ENCODE measurements at places on chromosomes 12 and 14.

DNA sequence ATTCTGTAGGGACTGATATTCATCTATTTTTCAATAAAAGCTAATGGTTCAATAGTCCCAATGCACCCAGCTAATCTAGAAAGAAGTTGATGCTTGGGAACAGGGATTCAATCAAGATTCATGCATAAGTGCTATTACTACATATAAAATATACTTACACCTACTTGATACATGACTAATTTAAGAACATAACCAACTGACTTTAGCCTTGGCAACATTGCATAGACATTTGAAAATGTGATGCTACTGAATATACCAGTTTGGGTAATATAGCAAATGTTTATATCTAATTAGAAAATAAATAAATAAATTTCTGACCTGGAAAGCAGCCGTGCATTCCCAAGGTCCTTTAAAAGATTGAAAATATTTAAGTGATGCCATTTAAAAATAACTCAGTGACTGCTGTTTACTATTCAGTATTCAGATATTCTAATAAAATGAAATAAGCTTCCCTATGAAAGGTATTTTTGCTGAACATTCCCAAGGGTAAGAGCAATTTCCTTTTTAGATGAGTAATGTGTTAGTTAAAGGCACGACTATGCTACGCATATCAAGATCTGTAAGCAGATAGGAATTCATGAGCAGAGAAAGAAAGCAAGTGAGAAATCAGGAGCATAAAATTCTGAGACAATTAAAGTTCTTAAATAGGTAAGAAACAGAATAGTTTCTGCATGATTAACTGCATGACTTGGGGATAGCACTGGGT, 160.6 kb upstream of the SYT1 start:
- DNase-seq: peak; percentile 20

- no peak for DNase-seq
Measured at GRCh38 chr12:93153321-93153720, 224.2 kb upstream of the EEA1 start.

DNA sequence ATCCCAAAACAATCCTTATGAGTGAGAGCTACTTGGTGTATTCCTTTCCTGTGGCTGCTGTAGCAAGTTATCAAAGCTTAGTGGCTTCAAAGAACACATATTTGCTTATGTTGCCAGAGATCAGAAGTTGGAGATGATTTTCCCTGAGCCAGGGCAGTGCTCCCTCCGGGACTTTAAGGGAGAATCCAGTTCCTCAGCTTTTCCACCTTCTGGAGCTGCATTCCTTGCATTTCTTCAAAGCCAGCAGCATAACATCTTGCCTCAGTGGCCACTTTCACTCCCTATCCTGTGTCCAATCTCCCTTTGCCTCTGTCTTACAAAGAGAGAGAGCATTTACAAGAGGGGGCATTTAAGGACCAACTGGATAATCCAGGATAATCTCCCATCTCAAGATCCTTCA, 33.7 kb downstream of the P2RX7 start:
- DNase-seq: no peak

DNA sequence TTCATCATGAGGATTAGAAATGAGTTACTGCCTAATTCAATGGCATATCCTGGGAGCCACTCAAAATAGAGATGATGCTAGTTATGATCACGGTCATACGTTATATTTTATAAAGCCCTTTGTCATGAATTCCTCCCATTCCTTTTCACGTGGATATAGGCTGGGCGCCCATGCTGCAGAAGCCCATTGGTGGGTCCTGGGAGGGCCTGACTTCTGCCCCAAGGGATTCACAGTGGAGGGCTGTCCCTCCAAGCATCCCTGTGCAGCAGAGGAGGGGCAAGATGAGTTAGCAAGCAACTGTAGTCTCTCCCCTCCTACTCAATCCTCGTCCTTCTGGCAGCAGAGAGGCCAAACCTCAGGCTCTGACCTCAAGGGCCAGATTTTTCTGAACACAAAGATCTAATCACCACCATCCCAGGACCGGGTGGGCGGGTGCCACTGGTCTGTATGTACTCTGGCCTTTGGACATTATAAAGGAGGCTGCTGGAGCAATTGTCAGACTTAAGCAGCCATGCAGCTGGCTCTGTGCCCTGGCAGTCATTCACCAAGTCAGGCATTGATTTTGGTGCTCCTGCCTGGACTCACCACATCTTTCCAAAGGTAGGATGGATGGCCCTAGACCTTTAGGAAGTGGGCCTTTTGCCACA, 8.6 kb downstream of the GLTP start:
- DNase-seq: peak; percentile 10

GRCh38 chr14:56524971-56525677, 54.5 kb upstream of the TMEM260 start:
- DNase-seq: no peak

DNA sequence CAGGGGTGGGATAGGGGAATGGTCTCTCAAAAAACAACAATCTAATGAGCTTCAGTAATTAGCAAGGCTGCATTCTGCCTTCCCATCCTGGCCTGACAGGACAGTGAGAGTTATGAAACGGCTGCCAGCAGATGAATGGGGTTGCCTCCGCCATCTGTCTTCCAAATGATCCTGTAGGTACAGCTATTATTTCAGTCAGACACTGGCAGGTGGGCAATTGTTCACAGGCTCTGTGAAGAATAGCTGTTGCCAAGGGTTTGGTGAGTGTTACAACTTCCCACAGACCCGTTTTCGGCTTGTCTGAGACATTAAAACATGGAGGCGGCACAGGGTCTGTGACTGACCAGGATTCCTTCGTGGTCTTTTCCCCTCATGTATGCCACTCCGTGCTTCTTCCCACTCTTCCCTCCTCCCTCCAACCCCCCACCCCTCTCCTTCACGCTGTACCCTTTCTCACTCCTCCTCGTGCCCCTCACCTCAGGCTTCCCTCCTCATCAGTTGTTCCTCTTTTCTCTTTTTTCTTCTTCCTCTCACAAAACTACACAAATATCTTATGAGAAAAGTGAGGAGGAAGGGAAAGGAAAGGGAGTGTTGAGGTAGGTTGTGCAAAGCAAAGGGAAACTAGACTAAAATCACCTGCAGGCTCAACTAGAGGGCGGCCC, 160.8 kb upstream of the GZMB start:
- DNase-seq: no peak

DNA sequence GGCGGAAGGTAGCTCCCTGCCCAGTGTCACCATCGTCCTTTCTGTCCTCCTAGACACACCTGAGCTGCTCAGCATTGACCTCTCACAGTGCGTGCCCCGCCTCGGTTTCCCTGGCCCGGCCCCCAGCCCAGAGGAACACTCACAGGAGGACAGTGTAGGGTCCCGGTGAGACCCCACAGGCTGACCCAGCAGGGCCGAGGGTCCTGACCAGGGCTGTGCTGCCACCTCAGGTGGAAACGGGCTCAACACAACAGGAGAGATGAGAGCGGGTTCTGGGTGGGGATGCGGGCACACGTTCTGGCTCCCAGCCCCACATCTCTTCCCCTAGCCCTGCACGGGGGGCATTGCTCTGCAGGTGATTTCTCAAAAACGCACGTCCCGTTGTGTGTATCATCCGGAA, 98.1 kb downstream of the PIWIL1 start:
- DNase-seq: no peak

DNA sequence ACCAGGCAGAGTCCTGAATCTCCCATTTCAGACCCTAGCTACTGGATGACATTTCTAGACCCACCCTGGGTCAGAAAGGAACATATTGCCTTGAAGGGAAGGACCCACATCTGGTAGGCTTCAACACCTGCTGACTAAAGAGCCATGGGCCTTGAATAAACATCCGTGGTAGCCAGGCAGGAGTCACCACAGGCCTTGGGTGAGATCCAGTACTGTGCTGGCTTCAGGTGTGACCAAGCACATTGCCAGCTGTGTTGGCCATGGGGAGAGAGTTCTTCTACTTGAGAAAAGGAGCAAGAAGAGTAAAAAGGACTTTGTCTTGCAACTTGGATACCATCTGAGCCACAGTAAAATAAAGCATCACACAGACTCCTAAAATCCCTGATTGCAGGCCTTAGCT, 332.6 kb downstream of the SLC16A7 start:
- no peak for DNase-seq

DNA sequence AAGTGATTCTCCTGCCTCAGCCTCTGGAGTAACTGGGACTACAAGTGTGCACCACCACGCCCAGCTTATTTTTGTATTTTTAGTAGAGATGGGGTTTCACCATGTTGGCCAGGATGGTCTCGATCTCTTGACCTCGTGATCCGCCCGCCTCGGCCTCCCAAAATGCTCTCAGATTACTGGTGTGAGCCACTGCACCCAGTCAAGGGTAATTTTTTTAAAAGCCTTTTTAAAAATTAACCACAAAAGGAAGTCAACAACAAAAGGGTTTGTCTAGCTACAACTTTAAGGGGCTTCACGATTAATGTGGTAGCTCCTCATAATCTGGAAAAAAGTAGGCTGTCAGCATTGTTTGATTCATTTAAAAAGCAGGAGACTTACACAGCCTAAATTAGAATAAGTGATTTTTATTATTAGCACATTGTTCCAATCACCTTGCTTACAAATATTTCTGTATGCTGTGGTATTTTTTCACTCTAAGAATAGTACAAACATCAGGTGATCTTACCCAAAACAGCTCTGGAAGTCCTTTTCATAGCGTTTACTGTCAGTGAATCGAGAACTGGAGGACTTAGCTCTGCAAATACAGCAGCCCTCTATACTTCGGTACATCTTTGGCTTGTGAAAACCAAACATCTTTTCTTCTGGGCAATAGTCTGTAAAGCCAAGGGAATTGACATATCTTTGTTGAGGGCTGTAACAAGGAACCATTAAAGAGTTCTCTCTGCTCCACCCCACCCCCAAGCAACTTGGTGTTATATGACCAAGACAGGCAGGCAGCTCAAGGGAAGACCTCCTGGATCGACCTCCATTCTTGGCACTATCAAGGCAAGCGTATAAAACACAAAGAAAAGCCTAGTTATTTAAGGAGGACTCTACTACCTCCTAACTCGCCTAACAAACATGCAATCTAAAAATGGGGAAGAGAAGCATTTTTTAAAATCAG, 28.1 kb downstream of the SINHCAF start:
- no peak for DNase-seq

DNA sequence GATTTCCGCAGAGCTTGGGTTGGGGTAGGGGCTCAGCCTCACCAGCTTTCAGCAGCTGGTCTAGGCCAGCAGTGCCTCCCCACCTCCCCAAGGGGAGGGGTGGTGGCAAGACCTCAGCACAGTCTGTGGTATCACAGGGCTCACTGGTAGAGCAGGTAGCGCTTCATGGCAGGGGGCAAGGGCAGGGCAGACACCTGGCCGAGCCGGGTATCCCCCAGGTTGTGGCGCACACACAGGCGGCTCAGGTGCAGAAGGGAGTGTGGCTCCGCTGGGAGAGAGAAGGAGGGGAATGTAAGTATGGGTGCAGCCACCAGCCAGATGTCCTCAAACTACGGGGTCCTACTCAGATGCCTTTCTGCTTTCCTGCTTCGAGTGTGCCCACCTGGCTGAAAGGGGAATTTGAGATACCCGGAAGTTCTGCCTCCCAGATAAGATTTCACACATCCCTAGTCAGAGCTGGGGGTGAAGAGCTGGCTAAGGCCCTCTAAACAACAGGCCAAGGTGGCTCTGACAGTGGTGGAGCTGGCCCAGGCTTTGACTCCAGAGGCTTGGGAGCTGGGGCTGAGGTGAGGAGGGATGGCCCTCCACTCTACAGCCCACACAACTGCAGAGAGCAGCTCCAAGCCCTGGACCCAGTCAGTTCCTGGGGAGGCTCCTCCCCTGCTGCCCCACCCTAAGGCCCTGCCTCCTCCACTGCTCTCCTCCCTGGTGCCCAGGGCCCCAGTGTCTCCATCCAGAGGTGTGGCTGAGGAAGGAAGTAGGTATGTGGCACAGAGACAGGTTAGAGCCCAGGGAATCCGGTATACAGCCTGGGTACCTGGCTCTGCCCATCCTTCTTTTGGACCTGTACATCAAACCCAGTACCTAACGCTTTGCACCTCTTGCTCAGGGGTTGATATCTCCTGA, 1.8 kb downstream of the SPSB2 start:
- DNase-seq: peak; percentile 44

DNA sequence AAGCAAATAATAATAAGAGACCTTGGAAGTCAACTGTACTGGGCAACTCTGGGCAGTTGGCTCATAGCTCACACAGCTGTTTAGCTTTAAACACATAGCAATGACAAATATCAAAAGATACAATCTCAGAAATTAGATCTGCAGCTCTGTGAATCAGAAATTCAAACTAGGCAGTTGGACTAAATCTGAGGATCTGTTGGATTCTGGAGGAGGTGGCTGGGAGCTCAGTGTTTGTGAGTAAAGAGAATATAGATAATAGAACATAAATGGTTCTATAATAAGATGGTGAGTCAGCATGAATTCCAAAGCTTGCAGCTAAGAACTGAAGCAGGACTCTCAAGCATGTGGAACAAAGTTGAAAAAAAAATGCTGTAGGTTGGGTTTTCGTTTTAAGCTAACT, 1949.4 kb upstream of the SEL1L start:
- no peak for DNase-seq

GRCh38 chr12:48996794-48997718, 2.1 kb downstream of the DDN start:
- peak; percentile 91 for DNase-seq

- no peak for DNase-seq
Measured at GRCh38 chr12:55827806-55828205, 1.6 kb downstream of the DNAJC14 start.

DNA sequence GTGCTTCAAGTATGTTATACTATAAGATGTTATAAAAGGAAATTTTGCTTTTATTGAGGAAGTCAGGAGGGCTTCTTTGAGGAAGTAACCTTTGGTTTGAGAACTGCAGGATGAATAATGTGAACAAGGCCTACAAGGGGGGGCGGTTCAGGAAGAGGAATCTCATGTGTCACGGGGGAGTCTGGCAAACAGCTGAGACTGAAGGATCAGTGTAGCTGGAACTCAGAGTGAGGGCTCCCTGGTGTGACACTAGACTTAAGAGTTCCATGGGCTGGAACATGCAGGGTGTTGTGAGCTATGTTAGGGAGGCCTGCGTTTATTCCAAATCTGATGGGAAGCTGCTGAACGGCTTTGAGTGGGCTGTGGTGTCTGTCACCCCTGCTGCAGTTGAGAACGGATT, 62.3 kb downstream of the UNC79 start:
- no peak for DNase-seq

- DNase-seq: no peak
Measured at GRCh38 chr12:69024413-69024812, 91.4 kb upstream of the CPM start.

GRCh38 chr12:85996280-85996679, 122.2 kb downstream of the NTS start:
- DNase-seq: no peak

- no peak for DNase-seq
Measured at GRCh38 chr14:68234101-68234905, 414.7 kb downstream of the RAD51B start.

- no peak for DNase-seq
Measured at GRCh38 chr12:6396031-6396430, 12.1 kb downstream of the LTBR start.

GRCh38 chr12:42924482-42924881, 334.9 kb upstream of the PRICKLE1 start:
- DNase-seq: no peak

GRCh38 chr14:94974893-94975292, 182.4 kb downstream of the DICER1 start:
- no peak for DNase-seq

- DNase-seq: no peak
Measured at GRCh38 chr14:75181293-75182062, 5.1 kb upstream of the TMED10 start.
